ENCODE measurements at places on chromosomes 6 and 20.

DNA sequence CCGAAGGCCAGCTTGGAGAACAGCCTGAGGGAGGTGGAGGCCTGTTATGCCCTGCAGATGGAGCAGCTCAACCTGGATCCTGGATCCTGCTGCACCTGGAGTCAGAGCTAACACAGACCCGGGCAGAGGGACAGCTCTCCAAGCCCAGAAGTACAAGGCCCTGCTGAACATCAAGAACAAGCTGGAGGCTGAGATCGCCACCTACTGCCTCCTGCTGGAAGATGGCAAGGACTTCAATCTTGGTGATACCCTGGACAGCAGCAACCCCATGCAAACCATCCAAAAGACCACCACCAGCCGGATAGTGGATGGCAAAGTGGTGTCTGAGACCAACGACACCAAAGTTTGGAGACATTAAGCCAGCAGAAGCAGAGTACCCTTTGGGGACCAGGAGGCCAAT is 223.5 kb upstream of the ID4 start:
- DNase-seq = no peak

- DNase-seq = no peak
These were observed 7.5 kb downstream of the TRAF3IP2 start for GRCh38 chr6:111598181-111598580.

DNA sequence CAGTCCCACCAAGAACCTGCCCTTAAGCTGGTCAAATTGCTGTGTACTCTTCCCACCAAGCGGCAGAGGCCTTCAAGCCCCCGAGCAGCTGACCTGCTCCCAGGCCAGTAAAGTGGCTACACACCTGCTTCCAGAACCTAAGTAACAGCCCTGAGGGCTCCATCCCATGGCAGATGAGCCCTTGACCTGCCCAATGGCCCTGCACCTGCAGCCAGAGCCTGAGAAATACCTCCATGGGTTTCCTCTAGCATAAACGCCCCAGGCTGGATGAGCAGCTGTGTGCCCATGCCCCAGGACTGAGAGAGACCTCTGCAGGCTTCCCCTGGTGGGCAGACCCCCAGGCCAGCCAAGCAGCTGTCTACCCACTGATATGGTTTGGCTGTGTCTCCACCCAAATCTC is 123.0 kb upstream of the LAMA2 start:
- no peak for DNase-seq

DNA sequence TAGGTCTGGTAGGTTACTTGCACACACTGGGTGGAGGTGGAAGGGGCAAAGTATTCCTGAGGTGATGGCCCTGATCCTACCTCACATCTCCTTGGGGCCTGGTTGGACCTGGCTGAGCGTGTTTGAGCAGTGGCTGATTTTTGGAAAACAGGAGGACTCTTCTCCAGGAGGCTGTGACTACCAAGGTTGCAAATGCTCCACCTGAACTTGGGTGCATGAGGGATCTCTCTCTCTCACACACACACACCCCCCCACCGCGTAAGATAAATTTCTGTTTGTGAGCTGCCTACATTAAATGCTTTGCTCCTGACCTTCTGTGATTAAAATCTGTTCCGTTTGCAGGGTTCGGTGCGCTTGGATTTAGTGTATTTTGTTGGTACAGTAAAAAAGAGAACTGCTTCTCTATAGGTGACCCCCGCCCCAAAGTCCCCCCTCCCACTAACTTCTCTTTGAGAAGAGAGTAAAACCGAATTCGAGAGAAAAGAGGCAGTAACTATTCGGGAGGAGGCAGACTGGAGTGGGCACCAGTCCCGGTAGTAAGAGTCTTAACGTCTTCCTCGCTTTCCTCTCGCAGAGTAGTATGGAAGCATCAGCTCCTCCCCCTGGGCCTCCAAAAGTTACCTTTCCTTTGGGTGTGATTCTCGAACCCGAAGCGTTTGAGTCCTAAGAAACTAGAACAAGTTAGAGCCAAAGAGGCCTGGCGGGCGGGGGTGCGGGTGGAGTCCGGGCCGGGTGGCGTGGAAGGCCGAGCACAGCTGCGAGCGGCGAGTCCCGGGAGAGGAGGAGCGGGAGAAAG is 585 bp upstream of the DSE start:
- DNase-seq = no peak

- DNase-seq = no peak
These were observed 275.5 kb downstream of the ZFAND3 start for GRCh38 chr6:38095054-38095453.

DNA sequence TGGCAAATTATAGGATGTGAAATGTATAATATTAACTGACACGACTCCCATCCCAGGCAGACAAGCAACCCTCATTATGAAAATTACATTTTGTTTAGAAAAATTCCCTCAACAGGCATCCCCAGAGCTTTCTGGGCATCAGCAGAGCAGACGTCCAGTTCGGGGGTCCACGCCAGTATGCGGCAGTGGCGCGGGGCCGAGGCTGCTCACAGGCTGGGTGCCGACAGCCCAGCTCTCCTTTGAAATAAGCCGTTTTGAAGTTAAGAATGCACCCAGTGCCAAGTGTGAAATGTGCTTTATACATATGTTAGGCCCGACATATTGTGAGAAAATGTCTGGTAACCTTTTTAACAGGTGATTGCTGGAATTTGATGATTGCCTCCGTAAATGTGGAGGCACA is 50.4 kb downstream of the RPP40 start:
- no peak for DNase-seq

DNA sequence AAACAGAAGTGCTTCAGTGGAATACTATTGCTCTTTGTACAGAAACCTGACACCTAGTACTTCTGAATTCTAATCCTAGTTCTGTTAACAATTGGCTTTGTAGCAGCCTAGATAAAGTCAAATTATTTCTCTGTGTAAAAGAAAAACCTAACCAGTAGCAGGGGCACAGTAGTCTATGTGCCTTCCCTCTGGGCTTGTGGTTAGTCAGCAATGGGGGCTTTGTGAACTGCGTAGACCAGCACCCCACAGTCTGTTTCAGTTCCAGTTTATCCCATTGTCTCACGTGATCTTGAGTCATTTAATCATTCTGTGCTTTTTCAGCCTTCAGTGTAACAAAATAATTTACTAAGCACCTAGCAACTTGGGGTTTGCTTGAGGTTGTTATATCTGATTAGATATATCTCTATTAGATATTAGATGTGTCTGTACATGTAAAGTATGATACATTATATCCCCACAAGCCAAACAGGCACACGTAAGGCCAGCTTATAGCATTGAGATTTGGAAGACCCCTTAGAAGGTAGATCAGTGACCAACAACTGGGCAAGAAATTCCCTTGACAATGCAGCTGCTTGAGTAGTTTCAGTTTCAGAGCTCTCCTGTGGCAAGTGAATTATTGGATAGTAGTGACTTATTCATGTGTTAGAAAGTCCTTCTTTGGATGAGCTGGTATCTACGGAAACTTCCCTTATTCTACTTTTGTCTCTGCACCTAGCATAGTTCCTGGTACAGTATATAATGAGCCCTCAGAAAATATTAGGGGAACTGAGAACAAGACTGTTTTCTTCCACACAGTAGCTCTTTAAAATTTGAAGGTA is 27.9 kb upstream of the CCR6 start:
- DNase-seq = peak; percentile 49

- no peak for DNase-seq
These were observed 12.9 kb upstream of the FKBP1A start for GRCh38 chr20:1405801-1406200.

DNA sequence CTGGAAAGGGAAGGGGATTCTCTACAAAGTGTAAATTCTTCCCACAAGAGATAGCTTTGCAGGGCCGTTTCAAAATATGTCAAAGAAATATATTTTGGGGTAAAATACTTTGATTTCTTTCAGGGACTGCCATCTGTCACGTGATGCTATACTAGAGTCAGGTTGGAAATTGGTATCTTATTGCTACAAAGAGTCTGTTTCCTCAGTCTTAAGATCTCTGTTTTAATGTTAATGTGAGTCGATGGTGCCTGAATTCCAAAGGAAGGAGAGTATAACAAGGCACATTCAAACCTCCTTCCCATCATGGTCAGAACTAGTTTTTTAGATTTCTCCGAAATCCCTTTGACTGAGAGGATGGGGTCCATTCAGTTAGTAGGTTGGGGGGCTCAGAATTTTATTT is 36.3 kb upstream of the PDE7B start:
- DNase-seq = no peak

DNA sequence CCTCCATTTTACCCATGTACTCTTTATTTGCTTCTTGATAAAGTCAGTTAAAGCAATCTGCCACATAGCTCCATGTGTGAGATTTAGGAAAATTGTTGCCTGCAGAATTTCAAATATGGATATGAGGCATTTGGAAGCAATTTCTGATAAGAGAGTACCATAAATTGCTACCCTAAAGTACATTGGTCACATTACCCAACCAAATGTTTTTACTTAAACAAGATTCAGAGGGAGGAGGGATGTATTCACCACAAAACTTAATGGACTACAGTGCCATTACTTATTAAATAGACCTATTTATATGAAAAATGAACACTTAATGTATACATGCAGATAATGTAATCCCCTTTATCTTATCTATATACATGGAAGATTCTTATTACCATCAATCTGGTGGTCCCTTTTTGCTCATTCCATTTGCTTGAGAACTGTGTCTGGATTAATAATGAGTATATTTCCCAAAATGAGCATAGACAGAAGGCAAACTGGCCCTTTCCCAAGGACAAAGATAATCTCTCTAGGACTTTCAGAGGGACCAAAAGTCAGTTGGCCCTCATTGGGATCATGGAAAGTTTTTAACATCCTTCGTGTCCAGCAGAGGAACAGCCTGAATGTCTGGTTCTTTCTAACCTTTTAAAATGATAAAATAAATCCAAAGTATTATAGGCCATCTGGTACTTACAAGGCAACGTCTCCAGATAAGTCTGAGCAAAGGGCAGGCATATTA is 526.4 kb downstream of the CBLN4 start:
- DNase-seq = no peak

DNA sequence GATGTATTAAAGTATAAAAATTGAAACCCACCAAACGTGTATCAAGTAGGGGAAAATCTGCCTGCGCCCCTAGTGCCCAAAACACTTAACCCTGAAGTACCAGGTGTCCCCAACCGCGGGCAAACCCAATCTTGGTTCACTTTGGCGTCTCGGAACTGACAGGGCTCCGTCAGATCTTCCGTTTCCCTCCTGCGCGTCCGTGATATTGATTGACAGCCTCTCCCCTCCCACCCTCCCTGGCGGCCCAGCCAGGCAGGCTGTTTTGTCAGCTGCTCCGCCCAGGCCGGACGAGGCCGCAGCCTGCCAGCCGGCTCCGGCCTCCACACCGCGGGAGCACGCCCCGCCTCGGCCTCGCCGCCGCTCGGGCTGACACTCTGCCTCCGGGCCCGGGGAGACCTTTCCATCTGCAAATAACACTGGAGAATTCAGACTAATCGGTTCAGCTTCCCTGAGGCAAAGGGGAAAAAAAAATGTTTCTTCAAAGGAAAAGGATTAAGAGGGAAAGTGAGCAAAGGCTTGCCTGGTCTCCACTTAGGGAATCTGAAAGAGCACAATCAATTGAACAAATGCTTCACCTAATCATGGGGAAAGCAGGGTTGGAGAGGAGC is 234.9 kb upstream of the MCHR2 start:
- DNase-seq = peak; percentile 50

GRCh38 chr6:25387483-25387882 is 108.3 kb downstream of the CARMIL1 start:
- DNase-seq = no peak

- no peak for DNase-seq
These were observed 101.8 kb downstream of the TNFAIP3 start for GRCh38 chr6:137968901-137969300.

- DNase-seq = peak; percentile 81
These were observed 3.0 kb upstream of the FOXO3 start for GRCh38 chr6:108557494-108558371.

- no peak for DNase-seq
These were observed 437.2 kb upstream of the SLC35B3 start for GRCh38 chr6:8872589-8872988.

DNA sequence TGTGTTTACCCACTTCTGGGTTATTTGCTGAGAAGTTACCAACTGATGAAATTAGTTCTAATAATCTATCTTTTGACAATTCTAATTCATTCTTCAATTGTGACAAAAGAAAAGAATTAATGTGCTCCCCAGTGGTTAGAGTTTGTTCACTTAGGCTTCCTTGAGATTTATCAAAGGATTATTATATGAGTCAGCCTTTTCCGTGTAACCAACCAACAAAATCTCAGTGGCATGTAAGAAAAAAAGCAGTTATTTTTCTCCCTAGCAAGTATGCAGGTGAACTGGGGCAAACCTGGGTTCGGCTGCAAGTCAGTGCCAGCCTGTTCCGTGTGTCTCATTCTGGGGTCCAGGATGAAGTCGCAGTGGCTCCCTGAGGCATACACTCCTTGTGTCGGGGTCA is 28.8 kb upstream of the HIVEP1 start:
- DNase-seq = no peak

DNA sequence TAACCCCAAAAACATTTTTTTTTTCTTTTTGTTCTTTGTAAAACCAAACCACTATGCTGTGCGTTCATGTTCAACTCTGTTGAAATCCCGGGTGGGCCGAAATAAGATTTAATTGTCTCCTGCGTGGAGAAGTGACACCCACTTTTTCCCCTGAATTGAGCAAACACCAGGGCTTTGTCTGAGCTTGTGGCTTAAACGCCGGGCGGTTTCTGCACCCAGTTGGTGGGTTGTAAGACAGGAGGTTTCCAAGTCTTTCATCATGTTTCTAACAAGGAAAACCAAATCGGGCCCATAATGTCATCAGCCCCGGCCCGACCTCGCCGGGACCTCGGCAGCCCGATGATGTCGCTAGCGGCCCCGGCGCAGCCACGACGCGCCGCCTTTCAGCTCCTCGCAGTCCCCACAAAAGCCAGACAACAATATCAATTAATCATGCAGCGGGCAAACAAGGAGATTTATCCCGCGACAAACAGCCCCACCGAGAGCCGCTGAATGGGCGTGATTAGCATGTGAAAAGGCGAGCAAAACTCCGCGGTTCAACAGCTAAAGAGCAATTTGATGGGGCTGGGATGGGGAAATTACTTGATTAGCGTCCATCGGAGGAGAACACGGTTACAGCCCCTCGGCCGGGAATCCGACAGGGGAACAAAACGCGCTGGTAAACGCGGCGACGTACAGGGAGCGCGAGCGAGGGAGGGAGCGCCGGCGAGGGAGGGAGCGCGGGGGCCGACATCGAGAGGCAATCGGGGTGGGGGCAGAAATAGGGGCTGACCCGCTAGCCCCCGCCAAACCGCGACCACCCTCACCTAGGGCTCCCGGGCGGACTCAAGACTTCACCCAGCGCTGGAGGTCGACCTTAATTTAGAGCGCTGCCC is 5.3 kb downstream of the LINC00237 start:
- DNase-seq = peak; percentile 35

GRCh38 chr20:63957690-63958441 is 1.6 kb upstream of the UCKL1 start:
- peak; percentile 58 for DNase-seq

GRCh38 chr6:126665551-126665950 is 325.6 kb downstream of the CENPW start:
- no peak for DNase-seq

GRCh38 chr20:45470262-45470931 is 844 bp downstream of the WFDC2 start:
- no peak for DNase-seq

DNA sequence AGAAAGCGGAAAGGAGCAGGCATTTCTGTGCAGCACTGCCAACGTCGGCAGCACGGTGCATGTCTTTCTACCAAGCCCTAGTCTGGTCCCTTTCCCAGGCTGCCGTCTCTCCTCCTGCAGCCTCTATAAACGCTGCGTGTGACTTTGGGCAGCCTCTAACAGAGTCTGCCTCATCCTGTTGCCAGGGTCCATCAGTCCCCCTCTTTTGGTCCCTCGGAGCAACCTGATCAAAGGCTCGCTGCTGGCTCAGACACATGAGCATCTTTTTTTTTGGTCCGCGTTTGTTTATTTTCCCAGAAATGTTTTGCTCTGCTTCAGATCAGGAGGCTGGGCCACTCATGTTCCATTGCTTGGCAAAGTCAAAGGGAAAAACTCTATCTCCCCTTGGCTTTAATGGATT is 166.8 kb upstream of the CST7 start:
- DNase-seq = no peak
